Tibial nerve (tissue), 4 donors: ENCODE measurements at places on chromosomes 13 and 19. TPM values are rescaled to one million over a fixed set of nuclear protein-coding genes. Genes with fewer than 3 reads are reported as not detected.

Gene DNAAF3
- 2.7 TPM for total RNA-seq

Gene CRLF1
- total RNA-seq = 27.4 TPM

Gene CCDC70
- total RNA-seq = not detected

Gene UPK1A
- not detected for total RNA-seq

Gene FXYD3
- 18.8 TPM for total RNA-seq

Gene CD37
- 9.8 TPM for total RNA-seq

Gene DHDH
- total RNA-seq = not detected

Gene AMER2
- total RNA-seq = not detected

Gene ATF5
- 19.0 TPM for total RNA-seq

Gene SIN3B
- 96.7 TPM for total RNA-seq

Gene ZNF699
- total RNA-seq = 20.5 TPM

Gene ECSIT
- total RNA-seq = 58.5 TPM

Gene ZNF564
- 20.6 TPM for total RNA-seq

Gene LSR
- 9.2 TPM for total RNA-seq

Gene SIGLEC5
- total RNA-seq = 2.1 TPM

Gene RAX2
- total RNA-seq = not detected

Gene SLC35E1
- 28.2 TPM for total RNA-seq

Gene SLC25A41
- not detected for total RNA-seq

Gene STOML3
- total RNA-seq = not detected

Gene CDADC1
- 17.1 TPM for total RNA-seq

Gene CEACAM16
- not detected for total RNA-seq

Gene NCR1
- total RNA-seq = not detected

Gene AP1M2
- total RNA-seq = not detected

Gene TSKS
- 1.1 TPM for total RNA-seq

Gene NLRP7
- total RNA-seq = not detected

Gene TUBB4A
- total RNA-seq = 26.2 TPM

Gene ABCA7
- total RNA-seq = 25.8 TPM

Gene LILRB4
- total RNA-seq = 1.1 TPM

Gene ZNF615
- 29.6 TPM for total RNA-seq

Gene ZNF763
- 19.0 TPM for total RNA-seq

Gene SCAMP4
- total RNA-seq = 65.7 TPM

Gene NLRP4
- not detected for total RNA-seq

Gene REEP6
- 1.4 TPM for total RNA-seq

Gene PHLDB3
- total RNA-seq = 25.5 TPM

Gene ARL11
- total RNA-seq = 0.87 TPM

Gene FCER2
- total RNA-seq = 0.90 TPM

Gene ZNF69
- 10.2 TPM for total RNA-seq

Gene CEACAM1
- not detected for total RNA-seq
